Lung microvascular endothelial cell (primary cell): ENCODE measurements at places on chromosomes 3 and 15.

- DNase-seq = no peak
These were observed 842.8 kb downstream of the SI start for GRCh38 chr3:164235289-164236028.

DNA sequence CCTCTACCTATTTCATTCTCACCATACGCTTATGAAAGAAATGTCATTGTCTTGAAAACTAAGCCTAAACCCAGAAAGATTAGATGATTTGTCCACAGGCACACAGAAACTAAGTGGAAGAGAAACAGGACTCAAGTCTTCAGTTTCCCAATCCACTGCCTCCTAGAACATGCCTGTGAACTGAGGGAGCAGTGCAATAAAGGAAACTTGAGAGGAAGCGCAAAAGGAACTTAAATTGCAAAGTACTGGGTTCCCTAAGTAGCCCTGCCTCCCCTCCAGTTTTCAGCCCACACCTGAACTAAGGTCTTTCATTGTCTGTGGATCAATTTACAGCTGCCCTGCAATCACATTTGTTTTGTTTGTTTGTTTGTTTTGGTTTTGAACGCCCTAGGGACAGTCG is 56.7 kb upstream of the TSEN2 start:
- no peak for DNase-seq

DNA sequence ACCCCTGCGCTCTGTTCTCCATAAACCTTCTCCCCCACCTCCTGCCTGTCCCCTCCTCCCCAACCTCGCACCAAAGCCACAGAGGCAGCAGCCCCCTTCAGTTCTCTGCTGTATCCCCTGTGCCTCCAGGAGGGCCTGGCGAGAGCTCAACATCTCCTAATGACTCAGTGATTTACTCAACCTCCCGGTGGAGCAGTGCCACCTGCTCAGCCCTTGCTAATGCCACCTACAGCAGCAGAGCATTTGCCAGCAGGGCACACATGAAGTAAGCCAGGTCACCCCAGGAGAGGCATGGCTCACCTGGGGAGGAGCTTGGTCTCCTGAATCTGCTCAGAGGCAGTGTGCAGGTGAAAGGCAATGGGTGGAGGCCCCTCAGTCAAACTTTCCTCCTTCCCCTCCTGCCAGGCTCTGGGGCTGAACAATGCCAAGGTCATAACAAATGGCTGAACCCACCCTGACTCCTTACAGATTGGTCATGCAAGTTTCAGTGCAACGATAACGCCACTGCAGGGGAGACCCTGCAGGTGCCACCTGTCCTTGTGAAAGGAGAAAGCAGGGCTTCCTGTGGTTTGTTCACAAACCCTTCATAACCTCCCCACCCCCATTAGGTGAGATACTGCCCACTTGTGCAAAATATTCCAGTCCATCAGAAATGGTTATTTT is 19.8 kb downstream of the TRPM1 start:
- no peak for DNase-seq

- DNase-seq = no peak
These were observed 622 bp upstream of the ZNF589 start for GRCh38 chr3:48240000-48240963.

DNA sequence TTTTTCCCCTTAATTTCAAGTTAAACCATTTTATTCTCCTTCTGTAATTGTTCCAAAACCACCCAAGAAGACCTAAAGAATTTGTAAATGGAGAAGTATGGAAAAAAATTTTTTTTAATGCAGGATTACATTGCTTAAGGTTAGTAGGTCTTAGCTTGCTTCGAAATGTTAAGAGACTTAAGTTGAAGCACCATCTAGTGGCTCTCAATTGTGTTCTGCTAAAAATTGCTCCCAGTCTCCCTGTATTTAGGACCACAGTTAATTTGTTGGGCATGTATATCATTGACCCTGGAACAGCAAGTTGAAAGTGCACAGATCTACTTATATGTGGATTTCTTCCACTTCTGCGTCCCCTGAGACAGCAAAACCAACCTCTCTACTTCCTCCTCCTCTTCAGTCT is 32.4 kb downstream of the CD200R1L start:
- DNase-seq = peak; percentile 49
